Activated CD8-positive, alpha-beta memory T cell treated with anti-CD3 and anti-CD28 coated beads, Interleukin-2, amount 50 U/mL, for 4 hours (primary cell): ENCODE measurements at places on chromosomes 7 and 10.

DNA sequence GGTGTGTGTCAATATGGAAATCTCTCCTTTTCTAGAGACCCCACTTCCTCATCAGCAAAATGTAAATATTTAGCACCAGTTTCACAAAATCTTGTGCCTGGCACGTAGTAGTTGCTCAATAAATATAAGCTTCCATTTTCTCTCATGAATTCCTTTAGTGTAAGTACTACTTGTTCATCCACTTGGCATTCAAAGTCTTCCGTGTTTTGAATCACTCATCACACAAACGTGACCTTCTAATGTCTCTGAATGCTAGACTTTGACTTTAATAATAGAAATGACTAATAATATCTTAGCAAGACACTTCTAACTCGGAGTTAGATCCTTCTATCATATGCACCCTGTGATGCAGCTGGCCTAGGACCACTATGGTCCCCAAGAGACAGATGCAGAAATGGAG lies 168.7 kb upstream of the ZNF32 start:
- DNase-seq, result no peak

DNA sequence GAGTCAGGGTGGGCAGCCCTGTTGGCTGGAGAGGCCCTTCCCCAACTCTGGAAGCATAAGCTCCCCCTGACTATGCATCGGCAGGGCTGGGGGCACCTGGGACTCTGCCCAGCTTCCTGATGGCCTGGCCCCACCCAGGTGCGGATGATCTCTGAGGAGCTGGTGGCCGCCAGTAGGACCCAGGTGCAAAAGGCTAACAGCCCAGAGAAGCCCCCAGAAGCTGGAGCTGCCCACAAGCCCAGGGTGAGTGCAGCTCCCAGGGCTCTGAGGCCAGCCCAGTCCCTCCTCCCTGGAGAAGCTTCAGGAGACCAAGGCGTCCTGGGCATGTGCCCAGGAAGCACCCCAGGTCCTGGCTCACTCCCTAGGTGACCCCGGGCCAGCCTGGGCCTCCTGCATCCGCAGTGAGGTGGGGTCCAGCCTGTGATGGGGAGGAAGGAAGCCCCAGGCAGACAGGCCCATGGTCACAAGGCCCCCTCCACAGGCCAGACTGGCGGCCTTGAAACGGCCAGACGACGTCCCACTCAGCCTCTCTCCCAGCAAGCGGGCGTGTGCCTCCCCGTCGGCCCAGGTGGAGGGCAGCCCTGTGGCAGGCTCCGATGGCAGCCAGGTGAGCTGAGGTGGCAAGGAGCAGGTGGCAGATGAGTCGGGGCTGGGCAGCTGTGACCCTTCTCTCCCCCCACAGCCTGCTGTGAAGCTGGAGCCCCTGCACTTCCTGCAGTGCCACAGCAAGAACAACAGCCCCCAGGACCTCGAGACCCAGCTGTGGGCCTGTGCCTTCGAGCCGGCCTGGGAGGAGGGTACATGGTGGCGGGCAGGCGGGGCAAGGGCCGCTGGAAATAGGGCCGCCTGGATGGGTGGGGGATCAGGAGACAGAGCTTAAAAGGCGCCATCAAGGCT lies 3.0 kb downstream of the LRWD1 start:
- DNase-seq, result no peak

GRCh38 chr10:52437205-52437646 lies 123.1 kb downstream of the DKK1 start:
- no peak for DNase-seq

- DNase-seq, result no peak
Observed at GRCh38 chr7:92402920-92403759, 44.1 kb upstream of the GATAD1 start.

DNA sequence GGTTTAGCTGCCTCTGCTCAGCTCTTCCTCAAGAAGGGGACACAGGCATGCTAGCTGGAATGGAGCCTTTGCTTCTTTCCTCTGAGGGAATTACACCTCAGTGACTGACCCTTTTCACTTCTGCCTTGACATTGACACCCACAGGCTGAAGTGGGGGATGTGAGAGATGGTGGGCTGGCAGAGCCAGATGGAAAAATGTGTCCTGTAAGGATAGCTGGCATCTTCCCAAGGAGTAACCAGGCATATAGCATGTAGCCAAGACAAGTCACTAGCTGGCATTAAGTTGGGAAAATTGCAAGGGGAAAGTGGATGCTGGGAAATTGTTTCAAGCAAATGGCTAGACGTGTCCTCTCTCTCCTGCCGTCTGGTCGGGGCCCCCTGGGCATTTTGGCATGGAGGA lies 19.9 kb downstream of the STMP1 start:
- no peak for DNase-seq

- DNase-seq, result no peak
Observed at GRCh38 chr7:42151309-42151708, 85.7 kb downstream of the GLI3 start.

GRCh38 chr10:30897547-30897946 lies 134.1 kb downstream of the ZNF438 start:
- no peak for DNase-seq

- DNase-seq, result no peak
Observed at GRCh38 chr7:15778191-15778590, 91.7 kb upstream of the MEOX2 start.

GRCh38 chr10:60172363-60172990 lies 217.2 kb downstream of the ANK3 start:
- no peak for DNase-seq

- DNase-seq, result no peak
Observed at GRCh38 chr7:151078233-151079040, 2.2 kb downstream of the FASTK start.
